Large intestine (tissue), 12 donors: ENCODE measurements at places on chromosomes 7 and 10. TPM values are rescaled to one million over a fixed set of nuclear protein-coding genes. Genes with fewer than 3 reads are reported as not detected.

DNA sequence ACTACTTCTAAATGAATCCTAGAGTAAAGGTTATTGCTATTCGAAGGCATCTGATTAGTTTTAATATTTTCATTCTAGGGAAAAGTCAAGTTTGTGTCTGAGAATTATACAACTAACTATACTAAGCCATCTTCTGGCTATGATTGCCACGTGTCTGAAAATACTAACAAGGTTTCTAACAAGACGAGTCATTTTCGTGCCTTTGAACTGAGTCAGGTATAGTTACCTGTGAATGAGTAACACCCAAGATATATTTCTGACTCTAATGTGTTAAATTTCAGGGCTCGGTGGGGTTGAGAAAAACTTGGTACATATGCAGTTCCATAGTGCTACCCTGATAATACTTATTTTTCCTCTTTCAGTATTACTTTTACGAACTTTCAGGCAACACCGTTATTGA lies 35.5 kb downstream of the TASOR2 start:
- DNase-seq = no peak

DNA sequence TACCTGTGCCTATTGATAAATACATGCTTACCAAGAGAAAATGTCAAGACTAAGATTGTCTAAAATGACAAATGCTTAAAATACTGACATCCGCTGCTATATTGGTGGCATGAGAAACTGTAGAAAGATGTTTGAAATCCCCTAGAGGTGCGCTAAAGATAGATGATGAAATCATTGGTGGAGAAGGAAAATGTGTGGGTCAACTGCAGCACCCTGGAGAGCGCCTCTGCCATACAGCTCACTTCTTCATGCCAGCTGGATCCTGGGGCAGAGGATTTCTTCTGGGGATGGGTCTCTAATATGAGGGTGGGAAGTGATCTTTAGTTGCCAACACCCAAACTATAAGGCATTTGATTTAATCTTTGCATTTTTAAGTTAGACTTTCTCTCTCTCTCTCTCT lies 680.4 kb upstream of the POM121L12 start:
- DNase-seq = no peak

DNA sequence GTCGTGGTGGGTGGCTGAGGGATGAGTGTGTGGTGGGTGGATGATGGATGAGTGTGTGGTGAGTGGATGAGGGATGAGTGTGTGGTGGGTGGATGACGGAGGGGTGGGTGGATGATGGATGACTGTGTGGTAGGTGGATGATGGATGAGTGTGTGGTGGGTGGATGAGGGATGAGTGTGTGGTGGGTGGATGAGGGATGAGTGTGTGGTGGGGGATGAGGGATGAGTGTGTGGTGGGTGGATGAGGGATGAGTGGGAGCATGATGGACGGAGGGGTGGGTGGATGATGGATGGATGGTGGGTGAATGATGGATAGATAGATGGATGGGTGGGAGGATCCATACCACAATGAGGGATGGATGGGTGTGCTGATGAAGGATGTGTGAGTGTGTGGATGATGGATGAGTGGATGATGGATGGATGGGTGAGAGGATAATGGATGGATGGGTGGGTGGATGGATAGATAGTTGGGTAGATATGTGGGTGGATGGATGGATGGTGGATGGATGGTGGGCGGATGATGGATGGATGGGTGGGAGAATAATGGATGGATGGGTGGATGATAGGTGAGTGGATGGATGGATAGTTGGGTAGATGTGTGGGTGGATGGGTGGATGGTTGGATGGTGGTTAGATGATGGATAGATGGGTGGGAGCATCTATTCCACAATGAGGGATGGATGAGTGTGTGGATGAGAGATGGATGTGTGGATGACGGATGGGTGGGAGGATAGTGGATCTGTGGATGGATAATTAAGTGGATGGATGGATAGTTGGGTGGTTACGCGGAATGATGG lies 266.8 kb downstream of the CELF2 start:
- DNase-seq = no peak

DNA sequence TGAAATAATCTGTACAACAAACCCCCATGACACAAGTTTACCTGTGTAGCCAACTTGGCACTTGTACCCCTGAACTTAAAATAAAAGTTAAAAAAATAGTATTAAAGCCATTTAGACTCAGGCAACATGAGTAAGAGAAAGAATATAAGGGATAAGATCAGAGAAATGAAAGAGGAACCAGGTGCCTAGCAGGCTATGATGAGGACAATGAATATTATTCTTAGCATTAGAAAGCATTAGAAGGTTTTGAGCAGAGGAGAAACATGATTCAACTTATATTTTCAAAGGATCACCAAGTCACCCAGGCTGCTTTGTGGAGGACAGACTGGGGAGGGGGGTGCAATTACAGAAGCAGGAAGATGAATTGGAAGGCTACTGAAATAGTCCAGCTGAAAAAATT lies 48.1 kb upstream of the TES start:
- no peak for DNase-seq

DNA sequence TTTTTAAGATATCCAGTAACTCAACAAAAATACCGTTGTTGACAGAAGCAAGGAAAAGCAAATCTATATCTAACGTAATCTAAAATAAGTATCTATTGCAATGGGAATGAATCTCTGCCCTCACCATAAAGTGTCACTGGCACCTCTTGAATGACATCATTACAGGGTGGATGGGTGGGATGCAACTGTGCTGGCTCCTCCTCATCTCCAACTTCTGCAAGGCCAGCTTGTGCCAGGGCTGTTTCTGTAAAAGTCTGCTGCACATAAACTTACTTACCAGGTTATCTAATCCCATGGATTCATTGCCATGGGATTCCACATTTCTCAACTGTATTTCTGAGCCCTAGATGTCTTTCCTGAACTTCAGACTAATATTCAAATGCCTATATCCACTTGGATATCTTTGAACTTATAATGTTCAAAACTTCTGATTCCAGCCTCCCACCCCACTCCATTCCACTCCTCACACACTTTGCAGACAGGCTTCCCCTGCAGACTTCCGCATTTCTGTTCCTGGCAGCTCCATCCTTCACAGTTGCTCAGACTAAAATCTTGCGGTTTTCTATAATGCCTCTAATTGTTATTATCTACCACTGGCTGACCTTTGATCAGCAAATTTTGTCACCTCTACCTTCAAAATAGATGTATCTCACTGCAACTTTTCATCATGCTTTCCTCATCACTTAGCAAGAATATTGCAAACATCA lies 10.7 kb downstream of the FGL2 start:
- DNase-seq = no peak

GRCh38 chr10:77251297-77252013 lies 386.2 kb downstream of the KCNMA1 start:
- DNase-seq = no peak

DNA sequence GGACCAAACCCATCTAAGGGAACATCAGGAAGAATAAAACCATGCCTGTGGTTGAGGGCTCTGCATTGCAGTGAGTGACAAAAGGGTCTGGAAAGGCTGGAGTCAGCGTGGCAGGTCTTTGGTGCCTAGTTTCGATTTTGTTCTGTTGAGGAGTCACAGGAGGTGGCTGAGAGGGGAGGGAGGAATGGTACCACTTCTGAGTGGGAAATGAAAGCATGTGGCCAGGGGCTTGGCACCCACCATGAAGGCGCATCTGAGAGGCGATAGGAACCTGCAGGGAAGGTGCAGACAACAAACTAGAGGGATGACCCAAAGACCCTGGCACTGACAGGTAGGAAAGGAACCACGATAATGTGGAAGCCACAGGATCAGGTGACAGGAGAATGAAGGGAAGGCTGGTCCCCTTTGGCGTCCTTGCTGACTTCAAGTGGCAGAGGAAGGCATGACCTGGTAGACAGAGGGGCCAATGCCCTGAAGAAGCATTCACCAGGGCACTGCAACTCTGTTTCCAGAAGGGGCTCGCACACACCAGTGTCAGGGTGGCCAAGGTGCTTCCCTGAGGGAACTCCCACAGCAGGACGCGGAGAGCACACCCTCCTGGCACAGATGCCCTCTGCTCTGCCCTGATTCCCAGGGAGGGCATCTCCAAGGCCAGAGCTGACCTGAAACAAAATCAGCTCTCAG lies 41.7 kb downstream of the HIPK2 start:
- no peak for DNase-seq

- no peak for DNase-seq
Measured at GRCh38 chr7:92681633-92682032, 91.4 kb upstream of the FAM133B start.

DNA sequence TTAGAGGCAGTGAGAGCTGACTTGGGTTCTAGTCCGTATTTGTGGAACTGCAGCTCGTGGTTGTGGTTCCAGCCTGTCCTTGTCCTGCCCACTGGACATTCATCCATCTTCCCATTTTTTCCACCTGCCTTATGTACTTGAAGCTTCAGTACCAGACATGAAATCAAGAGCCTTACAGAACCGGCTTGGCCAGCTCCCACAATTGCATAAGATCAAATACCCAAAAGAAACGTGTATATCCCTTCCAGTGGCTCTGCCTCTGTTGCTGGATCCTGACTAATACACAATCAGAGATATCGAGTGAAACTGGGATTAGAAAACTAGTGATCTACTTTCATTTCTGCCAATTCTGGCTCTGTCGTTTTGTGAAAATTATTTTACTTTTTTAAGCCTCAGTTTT lies 23.8 kb upstream of the LIPA start:
- no peak for DNase-seq

GRCh38 chr7:17441557-17441956 lies 143.1 kb downstream of the AHR start:
- DNase-seq = no peak

DNA sequence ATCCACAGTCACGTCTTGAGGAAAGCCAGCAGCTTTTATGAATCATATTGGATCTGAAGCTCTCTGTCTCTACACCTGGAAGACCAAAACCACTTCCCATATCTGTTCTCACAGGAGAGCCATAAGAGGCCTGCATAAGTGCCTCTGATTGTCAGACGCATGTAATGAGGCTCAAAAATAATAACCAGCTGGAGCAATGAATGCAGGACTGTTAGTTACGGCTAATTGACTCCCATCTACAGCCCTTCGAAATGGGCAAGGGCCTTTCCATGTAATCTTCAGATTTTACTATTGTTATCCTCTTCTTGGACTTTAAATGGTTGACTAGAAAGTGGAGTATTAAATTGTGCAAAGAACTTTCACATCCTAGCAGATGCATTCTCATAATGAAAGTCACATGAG lies 4.4 kb upstream of the SEMA3C start:
- DNase-seq = no peak

DNA sequence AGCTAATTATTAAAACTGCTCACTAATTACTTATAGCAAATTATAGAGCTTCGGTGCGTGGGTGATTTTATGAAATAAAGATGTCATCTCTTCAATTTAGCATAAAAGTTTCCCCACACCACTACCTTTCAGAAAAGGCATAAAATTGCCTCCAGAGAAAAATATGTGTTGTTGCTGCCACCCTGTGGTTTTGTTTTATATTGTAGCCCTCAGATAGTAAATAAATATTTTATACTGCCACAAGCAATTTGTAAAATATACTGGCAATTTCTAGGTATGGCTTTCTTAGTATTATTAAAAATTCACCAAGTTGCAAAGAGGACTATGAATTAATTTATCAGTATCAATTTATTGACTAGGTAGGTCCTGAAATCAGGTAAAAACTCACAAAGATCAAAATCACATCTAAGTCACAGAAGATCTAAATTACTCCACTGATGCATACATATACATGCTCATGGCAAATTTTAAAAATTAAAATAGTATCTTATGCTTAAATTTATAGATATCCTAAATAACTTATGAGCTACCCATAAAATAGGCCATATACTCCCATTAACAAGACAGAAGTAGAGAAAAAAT lies 26.5 kb downstream of the ASNS start:
- no peak for DNase-seq

DNA sequence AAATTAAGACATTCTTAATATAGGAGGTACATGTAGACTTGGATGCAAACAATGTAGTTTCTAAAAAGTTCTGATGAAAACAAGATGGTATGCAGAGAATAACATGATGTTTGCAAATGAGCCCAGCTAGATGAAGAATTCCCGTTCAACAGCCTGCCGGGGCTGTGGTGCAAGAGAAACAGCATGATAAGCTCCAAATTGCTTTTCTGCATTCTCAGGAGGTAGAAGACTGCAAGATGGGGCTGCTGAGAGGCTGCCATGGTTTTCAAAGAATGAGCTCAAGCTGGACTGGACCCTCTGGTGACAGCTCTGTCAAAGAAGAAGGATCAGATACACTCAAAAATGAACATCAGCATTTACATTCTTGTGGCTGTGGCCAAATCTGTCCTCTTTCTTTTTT lies 73.4 kb upstream of the PALS2 start:
- DNase-seq = no peak

Gene FGL2
- polyA plus RNA-seq = 50.6 TPM

Gene SYCE1
- polyA plus RNA-seq = 0.51 TPM

Gene ELMO1
- polyA plus RNA-seq = 9.5 TPM

Gene OPN4
- polyA plus RNA-seq = not detected

Gene AEBP1
- 23.1 TPM for polyA plus RNA-seq

Gene CTAGE15
- polyA plus RNA-seq = 5.2 TPM

Gene BMPER
- 4.9 TPM for polyA plus RNA-seq

Gene PDE1C
- 2.6 TPM for polyA plus RNA-seq

Gene C10orf67
- 0.27 TPM for polyA plus RNA-seq
